ENCODE measurements at places on chromosomes 13 and 19. TPM values are rescaled to one million over a fixed set of nuclear protein-coding genes. Genes with fewer than 3 reads are reported as not detected.

- DNase-seq: no peak
Measured at GRCh38 chr19:28424077-28424476, 788.9 kb downstream of the UQCRFS1 start.

Gene ZNF260
- total RNA-seq: 18.6 TPM

Gene STXBP2
- 0.12 TPM for total RNA-seq

DNA sequence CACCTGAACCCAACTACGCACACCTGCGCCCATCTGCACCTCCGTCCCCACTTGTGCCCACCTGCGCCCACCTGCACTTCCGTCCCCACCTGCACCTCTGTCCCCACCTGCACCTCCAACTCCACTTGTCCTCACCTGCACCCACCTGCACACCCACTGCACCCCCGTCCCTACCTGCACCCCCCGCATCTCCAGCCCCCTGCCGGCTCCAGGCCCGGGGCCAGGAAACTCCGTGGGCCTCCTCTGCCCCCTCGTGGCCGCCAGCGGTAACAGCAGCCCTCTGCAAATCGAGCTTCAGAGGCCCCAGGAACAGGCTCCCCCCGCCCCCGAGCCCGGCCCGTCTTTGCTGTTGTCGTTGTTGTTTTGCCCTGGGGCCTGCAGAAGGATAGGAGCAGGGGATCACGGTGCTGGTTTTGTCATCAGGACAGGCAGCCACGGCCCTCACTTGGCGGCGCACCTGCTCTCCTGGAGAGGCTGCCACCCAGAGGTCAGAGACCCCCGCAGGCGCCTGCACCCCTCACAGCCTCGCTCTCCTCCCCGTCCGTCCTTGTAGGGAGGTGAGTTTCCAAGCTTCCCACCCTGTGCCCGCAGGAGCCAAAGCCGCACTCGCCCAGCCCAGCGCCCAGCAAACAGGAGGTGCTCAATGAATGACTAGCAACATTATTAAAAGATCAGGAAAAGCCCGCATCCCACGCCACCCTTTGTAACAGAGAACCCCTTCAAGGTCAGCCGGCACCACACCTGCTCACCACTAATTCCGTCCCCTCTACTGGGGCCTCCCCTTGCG, 65.4 kb downstream of the GNG7 start:
- peak; percentile 50 for DNase-seq

Gene ZNF493
- total RNA-seq: 6.3 TPM

Gene TSC22D1
- total RNA-seq: 37.2 TPM

DNA sequence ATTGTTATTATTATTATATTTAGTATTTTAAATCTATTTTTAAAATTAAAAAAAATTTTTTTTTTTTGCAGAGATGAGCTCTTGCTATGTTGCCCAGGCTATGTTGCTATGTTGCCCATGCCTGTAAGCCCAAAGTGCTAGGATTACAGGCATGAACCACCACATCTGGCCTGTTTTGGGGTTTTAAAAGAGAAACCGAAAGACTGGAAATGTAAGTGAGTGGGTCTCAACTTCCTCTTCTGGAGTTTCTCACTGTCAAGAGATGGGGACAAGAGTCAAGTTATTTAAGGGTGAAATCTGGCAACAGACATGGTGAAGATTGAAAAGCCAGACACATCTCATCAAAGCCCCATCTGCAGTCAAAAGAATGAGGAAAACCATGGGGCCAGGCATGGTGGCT, 4.2 kb upstream of the OR7G3 start:
- no peak for DNase-seq

GRCh38 chr13:94880463-94880862, 168.1 kb upstream of the SOX21 start:
- no peak for DNase-seq

DNA sequence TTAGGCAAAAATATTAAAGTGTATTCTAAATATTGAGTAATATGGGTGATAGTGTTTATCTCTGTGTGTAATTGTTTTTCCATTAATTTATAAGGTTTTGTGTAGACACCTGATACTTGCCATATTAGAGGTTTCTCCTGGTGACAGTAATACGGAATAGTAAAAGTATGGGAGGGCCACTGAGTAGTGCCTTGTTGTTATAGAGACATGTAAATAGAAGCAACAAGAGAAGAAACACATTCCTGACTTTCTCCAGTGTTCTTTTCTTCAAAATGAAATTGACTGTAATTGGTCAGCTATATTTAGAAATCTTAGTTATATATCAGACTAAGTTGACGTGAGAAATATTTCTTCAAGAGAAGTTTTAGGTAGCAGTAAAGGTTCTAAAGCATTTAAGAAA, 18.5 kb downstream of the RNASEH2B start:
- no peak for DNase-seq

Gene SIGLEC9
- 0.43 TPM for total RNA-seq

- DNase-seq: no peak
Measured at GRCh38 chr13:29473166-29473565, 122.3 kb downstream of the SLC7A1 start.

Gene IRGC
- total RNA-seq: not detected

DNA sequence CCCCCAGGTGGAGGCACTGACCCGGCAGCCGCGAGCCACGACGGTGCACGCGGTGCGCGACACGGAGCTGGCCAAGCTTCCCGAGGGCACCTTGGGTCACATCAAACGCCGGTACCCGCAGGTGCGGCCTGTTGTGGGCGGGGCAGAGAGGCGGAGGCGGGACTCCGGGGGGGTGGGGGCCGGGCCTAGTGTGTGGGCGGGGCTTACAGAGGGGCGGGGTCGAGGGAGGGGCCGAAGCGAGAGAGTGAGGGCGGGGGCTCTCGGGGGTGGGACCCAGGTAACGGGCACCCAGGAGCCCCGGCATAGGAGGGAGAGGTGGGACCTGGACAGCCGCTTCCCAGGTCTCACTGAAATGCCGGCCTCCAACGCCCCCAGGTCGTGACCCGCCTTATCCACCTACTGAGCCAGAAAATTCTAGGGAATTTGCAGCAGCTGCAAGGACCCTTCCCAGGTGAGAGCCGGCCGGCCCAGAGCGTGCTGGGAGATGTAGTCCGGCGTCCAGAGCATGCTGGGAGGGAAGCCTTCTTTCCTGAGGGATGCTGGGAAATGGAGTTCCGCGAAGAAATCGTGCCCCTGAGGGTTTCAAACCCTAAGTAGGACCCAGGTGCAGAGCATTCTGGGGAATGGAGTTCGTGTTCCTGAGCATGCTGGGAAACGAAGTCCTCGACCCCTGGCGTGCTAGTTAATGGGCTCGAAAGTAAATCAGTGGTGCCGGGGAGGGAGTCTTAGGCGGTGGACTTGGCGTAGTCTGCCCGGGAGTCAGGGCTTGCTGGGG, 15.7 kb downstream of the PNPLA6 start:
- no peak for DNase-seq

Gene CBARP
- total RNA-seq: 0.93 TPM

GRCh38 chr19:54551293-54551692, 22.3 kb upstream of the LILRA2 start:
- no peak for DNase-seq

DNA sequence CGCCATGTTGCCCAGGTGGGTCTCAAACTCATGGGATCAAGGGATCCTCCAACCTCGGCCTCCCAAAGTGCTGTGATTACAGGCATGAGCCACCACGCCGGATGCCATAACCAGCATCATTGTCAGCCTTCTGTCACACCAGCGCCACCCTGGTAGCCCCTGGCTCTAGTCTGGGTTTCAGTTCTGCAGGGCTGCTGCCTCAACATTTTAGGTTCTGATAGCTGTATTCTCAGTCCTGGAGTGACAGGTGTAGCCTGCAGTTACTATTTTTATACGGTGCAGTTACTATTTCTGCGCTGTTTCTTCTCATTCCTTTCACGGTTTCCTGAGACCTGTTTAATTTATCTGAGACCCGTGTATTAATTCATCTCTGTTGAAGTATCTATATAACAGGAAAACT, 57.1 kb downstream of the TRPM4 start:
- no peak for DNase-seq

- no peak for DNase-seq
Measured at GRCh38 chr13:66837246-66837645, 392.9 kb downstream of the PCDH9 start.

DNA sequence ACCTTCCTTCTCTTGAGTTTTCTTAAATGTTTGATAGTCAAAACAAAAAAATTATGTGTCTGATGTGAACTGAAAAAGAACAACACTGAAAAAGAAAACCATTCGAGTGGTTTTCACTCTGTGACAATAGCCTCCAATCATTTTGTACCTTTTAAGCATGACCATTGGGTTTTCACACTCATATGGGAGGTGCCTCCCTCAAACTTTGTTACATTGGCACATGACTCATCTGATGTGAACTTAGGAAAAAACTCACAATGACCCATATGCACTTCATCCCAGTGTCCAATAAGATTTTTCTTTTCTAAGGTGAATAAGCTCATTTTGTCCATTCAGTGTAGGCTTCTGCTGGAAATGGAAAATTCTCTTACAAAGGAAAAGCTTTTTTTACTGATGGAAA, 66.6 kb upstream of the XPO4 start:
- peak; percentile 57 for DNase-seq

DNA sequence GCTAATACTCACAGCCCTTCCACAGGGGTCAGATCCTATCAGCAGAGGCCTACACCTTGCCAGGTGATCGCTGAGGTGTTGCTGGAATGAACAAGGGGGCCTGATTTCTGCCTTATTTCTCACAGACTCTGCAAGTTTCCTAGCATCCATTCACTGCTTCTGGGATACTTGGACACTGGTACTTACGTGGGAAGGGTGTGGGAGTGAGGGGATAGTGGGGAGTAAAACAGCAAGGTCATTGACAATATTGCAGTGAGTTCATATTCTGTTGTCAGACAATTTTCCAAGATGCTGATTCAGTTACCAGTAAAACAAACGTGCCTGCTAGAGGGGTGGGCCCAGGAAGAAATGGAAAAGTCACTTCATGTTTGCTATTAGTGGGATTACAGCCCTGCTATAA, 276.5 kb downstream of the SHISA2 start:
- no peak for DNase-seq

DNA sequence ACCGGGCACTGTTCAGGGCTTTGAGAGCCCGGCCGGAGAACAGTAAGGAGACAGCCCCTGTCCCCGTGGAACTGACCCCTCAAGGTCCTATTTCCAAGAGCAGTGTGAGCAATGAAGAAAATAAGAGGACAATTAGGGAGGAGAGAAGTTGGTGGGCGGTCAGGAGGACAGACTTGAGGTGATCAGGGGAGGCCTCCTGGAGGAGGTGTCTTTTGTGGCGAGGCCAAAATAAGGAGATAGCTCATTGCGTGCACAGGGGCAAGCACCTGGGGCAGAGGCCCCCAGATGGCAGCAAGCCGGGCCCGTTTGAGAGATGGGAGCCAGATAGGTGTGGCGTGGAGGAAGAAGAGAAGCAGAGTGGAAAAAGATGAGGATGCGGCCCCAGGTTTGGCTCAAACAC, 2.8 kb upstream of the LRRC4B start:
- DNase-seq: no peak

DNA sequence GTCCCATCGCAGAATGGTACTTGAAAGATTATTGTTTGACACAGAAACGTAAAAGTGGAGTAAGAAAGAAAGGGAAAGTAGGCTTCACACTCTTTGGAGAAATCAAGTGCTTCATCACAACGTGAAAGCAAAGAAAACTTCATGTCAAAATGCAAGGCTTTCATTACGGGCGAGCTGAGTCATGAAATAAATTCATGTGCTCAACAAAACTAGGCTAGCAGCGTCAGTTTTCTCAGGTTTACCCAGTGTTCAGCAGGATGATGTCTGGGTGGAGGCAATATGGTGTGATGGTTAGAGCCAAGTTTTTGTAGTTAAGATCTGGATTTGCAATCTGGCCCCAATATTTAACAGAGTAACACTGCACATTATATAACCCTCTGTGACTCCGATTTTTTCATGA, 128.0 kb downstream of the TRPC4 start:
- DNase-seq: no peak

Gene PPP1R15A
- 34.8 TPM for total RNA-seq

Gene SULT2A1
- not detected for total RNA-seq

DNA sequence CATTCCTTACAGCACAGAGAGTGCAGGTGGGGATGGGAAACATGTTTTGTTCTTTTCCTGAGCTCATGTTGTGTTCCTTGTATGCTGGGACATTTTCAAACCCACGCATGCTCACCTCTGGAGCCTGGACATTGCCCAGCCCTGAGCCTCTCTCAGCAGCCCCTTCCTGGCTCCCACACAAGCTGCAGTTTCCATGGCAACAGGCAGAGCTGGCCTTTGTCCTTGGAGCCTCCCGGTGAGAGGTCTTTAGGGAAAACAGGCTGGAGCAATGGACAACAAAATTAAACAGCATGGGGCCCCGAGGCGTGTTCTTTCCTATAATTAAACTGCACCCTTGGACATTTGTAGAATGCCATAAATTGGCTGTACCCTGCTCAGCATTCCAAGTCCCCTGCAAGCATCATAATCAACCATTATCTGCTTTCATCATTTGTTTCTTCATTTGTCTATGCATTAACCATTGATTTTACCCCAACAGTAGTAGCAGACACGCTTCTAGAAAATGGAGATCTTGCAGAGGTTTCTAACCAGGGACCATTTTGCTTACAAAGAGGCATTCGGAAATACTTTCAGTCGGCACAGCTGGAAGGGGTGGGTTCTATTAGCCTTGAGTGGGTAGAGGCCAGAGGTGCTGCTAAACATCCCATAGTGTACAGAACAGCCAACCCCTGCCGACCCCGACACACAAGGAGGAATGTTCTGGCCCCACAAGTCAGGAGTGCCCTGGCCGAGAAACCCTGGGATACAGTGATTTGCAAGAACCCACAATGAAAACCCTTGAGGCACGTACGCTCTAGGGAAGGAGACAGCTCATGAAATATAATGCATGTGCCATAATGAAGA, 133.4 kb upstream of the PEG3 start:
- DNase-seq: no peak

Gene AKAP11
- total RNA-seq: 14.8 TPM

GRCh38 chr13:90623318-90624011, 724.0 kb upstream of the MIR17HG start:
- no peak for DNase-seq

Gene GAPDHS
- not detected for total RNA-seq
